ENCODE measurements at places on chromosomes 12 and 14.

GRCh38 chr12:53336181-53336681, at the start of gene SP7:
Gene SP7 (minus strand): TSS chr12:53336354. CDS start chr12:53335646, 708 bp downstream.
- no peak for DNase-seq

- DNase-seq = no peak
Measured at GRCh38 chr14:97074856-97075255, 277.7 kb downstream of the VRK1 start.

DNA sequence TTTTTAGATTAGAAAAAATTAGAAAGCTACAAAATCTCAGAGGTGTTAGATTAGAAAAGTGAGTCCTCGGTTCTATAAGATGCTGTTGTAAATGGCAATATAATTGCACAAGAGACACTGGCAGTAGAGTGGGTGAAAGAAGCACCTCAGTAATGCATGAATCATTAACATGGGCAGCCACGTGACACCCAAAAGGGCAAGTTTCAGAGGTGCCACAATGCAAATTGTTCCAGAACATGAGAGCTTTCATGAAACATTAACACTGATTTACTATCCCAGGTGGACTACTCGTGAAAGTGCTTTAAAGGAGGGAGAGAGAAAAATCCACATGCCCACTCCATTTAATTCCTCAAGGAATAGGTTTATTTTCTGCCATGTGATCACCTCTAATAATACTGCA, 108.4 kb downstream of the PTPRR start:
- DNase-seq = no peak

- no peak for DNase-seq
Measured at GRCh38 chr14:33918256-33918655, 32.6 kb downstream of the EGLN3 start.

DNA sequence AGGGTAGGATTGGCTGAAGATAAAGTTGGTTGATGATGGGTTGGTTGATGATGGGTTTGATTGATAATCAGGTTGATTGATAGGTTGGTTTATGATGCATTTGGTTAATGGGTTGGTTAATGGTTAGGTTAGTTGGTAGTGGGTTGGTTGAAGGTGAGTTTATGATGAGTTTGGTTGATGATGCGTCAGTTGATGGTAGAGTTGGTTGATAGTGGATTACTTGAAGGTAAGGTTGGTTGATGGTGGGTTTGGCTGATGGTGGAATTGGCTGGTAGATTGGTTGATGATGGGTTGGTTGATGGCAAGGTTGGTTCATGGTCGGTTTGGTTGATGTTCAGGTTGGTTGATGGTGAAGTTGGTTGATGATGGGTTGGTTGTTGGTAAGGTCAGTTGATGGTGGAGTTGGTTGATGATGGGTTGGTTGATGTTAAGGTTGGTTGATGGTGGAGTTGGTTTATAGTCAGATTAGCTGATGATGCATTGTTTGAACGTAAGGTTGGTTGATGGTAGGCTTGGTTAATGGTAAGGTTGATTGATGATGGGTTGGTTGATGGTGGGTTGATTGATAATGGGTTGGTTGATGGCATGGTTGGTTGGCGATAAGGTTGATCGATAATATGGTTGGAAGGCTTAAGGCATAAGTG, 146.4 kb downstream of the ADGRD1 start:
- DNase-seq = no peak

DNA sequence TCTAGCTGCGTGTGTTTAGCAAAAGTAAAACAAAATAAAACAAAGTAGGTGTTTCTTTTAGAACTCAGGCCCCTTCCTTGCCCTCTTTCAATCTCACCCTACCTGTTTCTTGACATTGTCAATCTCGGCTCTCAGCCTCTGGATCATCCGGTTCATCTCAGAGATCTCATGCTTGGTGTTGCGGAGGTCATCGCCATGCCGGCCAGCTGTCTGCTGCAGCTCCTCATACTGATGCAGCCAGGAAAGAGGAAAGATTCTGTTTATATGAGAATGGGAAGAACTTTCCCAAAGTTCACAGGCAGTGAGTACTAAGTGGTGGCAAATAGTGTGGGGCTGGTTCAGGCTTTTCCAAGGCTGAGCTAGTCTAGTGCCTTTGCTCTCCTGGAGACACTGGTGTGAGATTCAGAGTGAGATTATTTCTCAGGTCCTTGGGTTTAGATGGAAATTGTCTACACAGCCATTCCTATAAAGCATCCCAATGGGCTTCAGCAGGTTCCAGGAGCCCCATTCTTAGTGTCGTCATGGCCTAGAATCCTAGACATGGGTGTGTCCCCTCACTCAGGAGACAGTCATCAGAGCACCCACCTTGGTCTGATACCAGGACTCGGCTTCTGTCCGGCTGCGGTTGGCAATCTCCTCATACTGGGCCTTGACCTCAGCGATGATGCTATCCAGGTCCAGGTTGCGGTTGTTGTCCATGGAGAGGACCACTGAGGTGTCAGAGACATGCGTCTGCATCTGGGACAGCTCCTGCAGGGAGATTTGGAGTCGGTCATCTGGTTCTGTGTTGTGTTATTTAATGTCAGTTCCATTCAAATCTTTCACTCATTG, 3.0 kb downstream of the KRT5 start:
- DNase-seq = no peak

Data from CD4-positive, alpha-beta T cell treated with Interleukin-12 subunit alpha and Interleukin-12 subunit beta, for 1 hour (primary cell).